ENCODE measurements at places on chromosomes 6 and 20.

- no peak for DNase-seq
Measured at GRCh38 chr6:6969761-6970223, 138.0 kb upstream of the RREB1 start.

GRCh38 chr6:34664256-34664971 lies 32.2 kb downstream of the ILRUN start:
- peak; percentile 28 for DNase-seq

- no peak for DNase-seq
Measured at GRCh38 chr6:17057322-17057721, 44.5 kb upstream of the STMND1 start.

DNA sequence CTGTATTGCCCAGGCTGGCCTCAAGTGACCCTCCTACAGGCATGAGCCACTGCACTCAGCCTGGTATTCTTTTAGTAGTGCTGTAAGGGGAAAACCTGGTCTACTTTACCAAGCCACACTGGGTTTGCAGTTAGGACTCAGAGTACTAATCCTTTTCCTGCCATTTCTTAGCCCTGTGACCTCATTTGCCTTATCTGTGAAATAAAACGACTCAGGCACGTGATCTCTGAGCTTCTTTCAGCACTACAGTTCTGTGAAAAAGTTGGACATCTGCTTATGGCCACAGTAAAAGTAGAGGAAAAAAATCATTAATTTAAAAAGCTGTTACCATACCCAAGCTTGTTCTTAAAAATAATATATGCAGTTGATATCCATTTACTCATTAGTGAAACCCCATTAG lies 1007.5 kb downstream of the KIF16B start:
- no peak for DNase-seq

- DNase-seq, result no peak
Measured at GRCh38 chr6:34658605-34659265, 37.8 kb downstream of the ILRUN start.

DNA sequence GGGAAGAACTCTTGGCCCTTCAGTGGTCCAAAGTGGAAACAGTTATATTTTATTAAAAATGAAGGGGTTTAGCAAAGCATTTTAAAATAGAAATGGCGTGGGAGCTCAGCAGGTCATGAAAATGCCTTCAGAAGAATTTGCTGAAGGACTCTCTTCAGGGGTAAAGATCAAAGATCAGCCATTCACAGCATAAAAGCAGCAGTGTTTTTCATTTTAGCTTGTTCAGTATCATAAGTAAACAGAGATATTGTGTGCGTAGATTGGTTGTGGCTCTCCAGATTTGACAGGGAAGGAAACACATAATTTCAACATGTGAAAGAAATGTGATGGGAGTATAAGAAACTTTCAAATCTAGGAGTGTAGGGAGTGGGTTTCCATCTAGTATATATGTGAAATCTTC lies 519.2 kb upstream of the MAP3K7 start:
- DNase-seq, result no peak

GRCh38 chr6:157748839-157749571 lies 74.0 kb upstream of the SNX9 start:
- DNase-seq, result no peak

GRCh38 chr6:101482606-101483005 lies 89.1 kb downstream of the GRIK2 start:
- no peak for DNase-seq

Data from CD4-positive, alpha-beta T cell treated with Interleukin-2 at 100 ng/mL for 4 hours (primary cell).